Stimulated activated CD4-positive, alpha-beta T cell treated with anti-CD3 and anti-CD28 coated beads, Interleukin-12 subunit alpha, Interleukin-12 subunit beta, amount 100 ng/mL, for 48 hours (primary cell): ENCODE measurements at places on chromosomes 2 and 18.
A peak's percentile ranks its signal among the peaks of the same experiment; 100 is the strongest.

DNA sequence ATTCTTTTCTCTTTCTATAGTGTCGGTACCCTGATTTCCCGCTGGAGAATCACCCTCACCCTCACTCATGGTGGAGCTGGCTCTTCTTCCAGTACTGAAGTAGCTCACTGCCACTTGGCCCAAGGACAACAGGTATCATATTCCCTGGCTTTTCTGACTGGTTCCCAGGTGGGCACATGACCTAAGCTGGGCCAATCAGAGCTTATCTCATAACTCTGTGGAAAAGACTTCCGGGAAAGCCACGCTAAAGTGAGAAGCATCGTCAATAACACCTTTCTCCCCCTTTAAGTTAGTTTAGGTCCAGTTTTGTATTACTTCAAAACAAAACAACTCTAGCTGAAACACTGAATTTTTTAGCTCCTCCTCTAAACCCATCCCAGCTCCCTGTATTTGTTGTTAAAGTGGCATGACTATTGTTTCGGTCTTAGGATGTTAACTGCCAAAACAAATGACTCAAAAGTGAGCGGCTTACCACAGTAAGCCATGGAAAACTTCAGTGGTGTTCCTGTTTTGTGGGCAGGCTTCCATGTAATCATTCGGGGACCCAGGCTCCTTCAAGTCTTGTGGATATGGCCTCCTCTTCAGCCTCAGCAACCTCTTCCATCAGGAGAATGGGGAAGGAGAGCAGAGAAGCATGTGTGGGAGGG lies 137.4 kb upstream of the DLX2 start:
- no peak for DNase-seq

GRCh38 chr2:216692636-216693413 lies 2.5 kb downstream of the IGFBP5 start:
- DNase-seq = peak; percentile 42

GRCh38 chr2:102514061-102514785 lies 41.2 kb downstream of the SLC9A4 start:
- DNase-seq = no peak

DNA sequence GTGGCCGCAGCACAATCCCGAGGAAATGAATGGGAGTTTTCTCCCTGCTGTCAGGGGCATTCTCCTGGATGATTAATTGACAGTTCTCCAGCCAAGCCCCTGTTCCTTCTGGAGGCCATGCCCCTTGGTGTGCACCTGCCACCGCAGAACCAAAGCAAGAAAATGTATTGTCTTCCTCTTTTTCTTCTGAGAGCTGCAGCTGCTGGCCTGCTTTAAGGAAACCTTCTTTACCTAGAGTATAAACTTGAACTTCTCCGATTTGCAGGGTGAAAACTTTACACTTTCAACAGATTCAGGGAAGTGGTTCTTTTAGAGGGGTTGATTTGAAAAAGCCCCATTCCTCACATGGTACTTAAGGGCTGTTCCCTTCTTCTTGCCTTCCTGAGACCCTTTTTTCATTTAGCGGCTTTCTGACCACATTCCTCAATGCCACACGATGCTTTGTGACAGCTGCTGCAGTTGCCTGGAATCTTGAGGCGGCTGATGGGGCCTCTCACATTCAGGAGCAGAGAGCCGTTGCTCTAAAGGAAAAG lies 402.8 kb downstream of the TXNL1 start:
- DNase-seq = no peak

DNA sequence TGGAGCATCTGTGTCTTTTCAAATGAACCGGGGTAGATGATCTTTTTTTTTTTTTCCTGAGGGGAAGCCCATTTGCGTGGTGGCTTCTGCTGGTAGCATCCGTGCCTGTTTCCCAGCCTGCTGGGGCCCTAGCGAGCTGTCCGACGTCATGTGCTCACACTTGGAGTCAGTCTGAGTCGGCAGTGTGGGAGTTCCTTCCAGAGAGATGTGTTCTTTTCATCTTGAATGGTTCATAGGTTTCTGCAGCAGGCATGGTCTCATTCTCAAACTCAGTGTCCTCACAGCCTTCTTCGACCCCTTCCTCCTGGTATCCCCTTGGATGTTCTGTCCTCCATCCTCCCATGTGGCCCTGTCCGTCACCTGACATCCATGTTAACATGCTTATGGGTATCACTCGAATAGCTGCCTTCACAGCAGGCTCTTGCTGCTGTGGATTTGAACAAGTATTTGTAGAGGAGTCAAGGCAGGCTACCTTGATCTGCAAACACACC lies 51.0 kb downstream of the LDLRAD4 start:
- DNase-seq = no peak

DNA sequence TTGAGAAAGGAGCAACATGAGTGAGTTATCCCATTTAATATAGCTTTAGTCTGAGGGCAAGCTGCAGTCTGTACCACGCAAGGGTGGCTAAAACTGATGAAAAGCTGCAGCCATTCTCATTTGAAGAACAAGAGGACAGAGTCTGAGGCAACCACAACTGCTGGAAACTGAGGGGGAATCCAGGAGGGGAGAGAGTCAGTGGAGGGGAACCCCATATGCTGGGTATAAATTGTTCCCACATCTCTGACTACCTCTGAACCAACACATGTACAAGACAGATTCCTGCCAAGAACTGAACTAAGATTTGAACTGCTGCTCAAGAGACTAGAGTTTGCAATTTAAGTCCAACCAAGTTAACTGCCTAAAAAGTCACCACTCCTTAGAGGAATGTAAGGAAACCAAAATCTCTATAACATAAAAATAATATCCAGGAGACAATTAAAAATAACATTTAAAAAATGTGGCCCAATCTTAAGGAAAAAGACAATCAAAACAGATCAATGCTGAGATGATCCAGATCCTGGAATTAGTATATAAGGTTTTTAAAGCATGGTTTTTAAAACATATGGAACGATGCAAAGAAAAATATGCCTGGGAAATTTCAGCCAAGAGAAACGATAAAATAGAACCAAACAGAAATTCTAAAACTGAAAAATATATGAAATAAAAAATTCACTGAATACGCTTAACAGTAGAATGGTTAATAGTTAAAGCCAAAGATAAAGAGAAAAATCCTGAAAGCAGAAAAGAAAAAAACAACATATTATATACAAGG lies 11.2 kb downstream of the CWC22 start:
- DNase-seq = no peak

DNA sequence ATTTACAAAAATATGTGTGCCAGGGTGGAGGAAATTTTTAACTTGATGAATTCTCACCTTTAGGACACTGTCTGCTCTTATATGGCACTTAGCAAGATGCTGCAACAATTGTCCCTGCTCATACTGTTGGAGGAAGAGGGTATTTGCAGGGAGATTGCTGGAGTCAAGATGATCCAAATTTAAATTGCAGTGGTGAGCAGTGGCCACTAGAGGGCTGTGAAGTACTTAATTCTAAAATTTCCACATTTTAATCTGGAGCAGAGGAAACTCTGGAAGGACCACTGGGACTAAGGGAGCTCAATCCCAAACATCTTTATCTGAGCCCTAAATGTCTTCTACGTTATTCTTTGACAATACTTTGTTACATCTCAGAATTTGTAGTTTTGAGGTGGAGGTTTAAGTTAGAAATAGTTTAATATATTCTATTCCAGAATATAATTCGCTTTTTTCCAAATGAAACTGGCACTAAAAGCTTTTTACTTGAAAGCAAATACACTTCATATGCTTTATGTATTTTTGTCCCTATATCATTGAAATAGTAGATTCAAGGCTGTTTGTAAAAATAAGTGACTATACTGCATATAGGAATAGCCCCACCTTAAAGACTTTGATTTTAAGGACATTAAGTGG lies 33.0 kb upstream of the PTH2R start:
- DNase-seq = peak; percentile 14

DNA sequence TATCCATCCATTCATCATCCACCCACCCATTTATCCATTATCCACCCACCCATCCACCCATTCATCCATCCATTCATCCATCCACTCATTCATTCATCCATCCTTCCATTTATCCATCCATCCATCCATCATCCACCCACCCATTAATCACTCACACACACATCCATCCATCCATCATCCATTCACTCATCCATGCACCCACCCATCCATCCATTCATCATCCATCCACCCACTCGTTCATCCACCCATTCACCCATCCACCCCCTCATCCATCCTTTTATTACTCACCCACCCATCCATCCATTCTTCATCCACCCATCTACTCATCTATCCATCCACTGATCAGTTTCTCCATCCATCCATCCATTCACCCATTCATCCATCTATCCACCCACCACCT lies 8.1 kb upstream of the TPO start:
- DNase-seq = no peak

DNA sequence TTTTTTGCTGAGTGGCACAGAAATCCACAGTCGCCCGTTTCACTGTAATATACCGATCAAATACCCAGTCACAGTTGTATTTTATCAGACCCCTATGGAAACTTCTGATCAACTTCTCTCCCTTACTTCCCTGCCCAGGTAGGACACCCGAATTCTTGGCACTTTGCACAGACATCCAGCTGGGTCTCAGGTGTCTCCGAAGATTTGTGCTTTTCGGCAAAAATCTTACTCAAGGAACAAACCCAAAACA lies 596 bp downstream of the MREG start:
- no peak for DNase-seq

- DNase-seq = no peak
Observed at GRCh38 chr18:51185075-51185474, 12.4 kb downstream of the MEX3C start.

DNA sequence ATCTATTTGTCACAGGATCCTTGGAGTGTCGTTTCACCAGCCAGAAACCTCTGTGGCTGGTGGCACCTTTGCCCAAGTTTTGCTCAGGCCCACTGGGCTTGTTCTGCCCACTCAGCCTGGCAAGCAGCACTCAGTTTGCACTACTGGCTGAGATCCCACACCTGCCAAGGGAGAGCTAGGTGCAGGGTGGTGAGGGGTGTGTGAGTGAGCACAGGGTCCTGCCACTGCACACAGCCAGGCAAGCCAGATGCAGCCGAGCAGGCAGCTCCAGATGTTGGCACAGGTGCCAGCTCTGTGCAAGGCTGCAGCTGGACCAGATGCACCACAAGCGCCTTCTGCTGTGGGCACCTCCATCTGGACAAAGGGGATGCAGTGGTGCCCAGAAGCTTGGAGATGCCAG lies 281.7 kb upstream of the UBE2E3 start:
- DNase-seq = no peak

GRCh38 chr2:168645696-168646338 lies 156.6 kb upstream of the NOSTRIN start:
- DNase-seq = no peak

DNA sequence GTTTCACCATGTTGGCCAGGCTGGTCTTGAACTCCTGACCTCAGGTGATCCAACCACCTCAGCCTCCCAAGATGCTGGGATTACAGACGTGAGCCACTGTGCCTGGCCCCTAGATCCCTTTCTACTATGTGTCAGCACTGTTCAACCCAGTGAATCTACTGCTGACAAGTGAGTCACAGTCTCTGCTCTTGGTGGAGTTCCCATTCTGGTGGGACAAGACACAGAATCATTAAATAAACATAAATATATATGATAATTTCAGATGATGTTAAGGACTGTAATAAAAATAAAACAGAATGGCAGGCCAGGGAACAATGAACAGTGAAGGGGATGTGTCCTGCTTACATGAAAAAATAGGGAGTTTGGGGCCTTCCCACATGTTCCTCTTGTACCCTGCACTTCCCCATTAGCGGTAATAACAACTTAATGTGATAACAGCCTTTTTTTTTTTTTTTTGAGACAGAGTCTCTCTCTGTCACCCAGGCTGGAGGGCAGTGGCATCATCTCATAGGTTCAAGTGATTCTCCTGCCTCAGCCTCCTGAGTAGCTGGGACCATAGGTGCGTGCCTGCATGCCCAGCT lies 112.2 kb downstream of the CPO start:
- DNase-seq = no peak

DNA sequence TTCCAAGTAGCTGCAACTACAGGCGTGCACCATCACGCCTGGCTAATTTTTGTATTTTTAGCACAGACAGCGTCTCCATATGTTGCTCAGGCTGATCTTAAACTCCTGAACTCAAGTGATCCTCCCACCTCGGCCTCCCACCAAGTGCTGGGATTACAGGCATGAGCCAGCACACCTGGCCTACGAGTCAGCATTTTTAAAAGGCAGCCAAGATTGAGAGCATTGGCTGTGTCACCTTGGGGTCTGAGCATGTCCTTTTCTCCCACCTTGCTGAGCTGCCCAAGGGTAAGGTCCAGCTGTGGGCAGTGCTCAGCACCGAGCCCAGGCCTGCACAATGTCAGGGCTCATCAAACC lies 142.8 kb upstream of the LMAN1 start:
- no peak for DNase-seq

DNA sequence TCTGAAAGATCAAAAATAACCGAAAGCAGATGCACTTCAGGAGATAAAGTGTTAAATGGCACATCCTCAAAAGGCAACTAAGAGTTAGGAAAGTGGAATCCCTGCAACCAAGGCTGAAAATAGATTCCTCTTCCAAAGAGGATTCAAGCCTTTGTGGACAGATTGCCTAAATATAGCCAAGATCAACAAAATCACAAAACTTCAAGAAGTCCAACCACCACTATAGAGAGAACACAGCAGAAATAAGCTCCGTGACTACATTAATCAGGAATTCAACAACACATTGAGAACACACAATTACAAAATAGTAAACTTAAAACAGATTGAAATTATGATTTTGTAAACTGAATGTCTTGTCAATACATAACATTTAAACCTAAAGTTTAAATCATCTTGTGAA lies 165.7 kb downstream of the LNPK start:
- no peak for DNase-seq

DNA sequence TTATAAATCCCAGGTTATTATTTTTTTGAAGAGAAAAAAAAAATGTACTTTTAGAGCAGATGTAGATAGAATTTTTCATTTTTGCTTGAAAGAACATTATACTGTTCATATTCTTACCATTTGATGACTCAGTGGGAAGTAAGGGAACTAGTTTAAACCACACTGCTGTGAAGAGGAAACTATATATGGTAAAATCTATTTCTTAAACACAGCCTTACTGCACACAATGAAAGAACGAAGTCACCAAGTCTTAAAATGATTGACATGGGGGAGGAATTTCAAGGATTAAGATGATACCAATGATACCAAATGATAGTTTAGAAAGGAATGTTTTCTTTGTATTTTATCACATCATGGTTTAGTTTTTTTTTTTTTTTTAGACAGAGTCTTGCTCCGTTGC lies 5.0 kb downstream of the ACTR2 start:
- no peak for DNase-seq

- no peak for DNase-seq
Observed at GRCh38 chr2:139891636-139892035, 1111.4 kb upstream of the NXPH2 start.

DNA sequence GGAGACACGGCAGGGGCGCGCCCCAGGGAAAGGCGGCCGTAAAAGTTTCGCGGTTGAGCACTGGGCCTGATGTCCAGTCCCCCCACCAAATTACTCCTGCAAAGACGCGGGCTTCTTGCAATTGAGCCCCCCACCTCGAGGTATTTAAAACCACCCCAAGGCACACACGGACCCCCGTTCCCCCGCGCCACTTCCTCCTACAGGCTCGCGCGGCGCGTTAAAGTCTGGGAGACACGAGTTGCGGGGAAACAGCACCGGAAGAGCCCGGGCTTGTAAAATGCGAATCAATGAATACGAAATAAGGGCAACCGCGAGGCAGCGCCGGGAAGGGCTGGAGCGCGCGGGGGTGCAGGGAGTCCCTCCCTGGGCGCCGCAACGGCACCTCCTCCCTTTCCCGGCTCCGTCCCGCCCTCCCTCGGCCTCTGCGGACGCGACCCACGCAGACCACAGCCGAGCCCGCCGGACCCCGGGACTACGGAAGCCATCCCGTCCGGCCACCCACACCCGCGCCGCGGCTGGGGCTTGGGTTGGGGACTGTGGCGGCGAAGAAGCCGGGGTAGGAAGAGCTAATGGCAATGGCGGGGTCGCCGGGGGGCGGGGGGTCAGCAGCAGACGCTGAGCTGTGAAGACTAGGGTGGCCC lies 918 bp upstream of the NETO1 start:
- no peak for DNase-seq

- no peak for DNase-seq
Observed at GRCh38 chr2:203559641-203560040, 24.5 kb upstream of the RAPH1 start.
